ENCODE measurements at places on chromosomes 7 and 10.

- no peak for DNase-seq
These were observed 2.0 kb downstream of the CUL1 start for GRCh38 chr7:148700661-148701064.

- no peak for DNase-seq
These were observed at the start of gene PIK3CG for GRCh38 chr7:106865130-106866041. Gene PIK3CG, plus strand, starts transcription at chr7:106865282. Its CDS starts 2,280 bp downstream, at chr7:106867562.

DNA sequence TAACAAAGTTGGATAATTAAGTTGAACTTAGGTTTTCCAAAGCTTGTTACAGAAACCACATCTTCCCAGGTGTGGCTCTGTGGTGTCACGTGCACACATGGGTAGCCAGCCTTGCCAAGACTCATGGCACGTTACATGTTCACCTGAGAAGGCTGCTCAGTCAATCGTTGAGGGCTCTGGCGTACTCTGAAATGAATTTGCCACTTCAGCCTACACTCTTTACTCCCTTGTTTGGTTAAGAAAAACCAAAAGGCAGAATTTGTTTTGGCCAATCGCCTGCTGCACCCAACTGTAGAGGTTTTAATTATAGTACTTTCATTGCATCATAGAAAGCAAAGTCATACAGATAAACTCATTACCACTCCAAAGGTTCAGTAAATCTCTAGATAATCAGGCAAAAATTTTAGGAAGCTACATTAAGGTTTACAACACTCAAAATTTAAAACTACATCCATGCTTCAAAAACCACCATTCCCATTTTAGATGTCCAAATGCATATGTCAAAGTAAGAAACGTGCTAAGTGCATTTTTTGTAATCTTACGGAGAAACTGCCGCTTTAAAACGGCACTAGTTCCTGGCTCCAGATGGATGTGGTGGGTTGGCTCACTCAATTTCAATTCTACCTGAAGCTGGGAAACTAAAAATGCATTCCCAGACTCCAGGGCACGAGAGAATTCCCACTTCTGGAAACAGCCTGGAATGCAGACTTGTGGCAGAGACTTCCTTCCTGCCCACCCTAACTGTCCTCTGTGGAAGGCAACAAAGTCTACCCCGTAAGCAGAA is 88.4 kb downstream of the DIP2C start:
- DNase-seq = no peak

- no peak for DNase-seq
These were observed 22.4 kb upstream of the AHR start for GRCh38 chr7:17275749-17276671.

- DNase-seq = no peak
These were observed 22.1 kb upstream of the AOAH start for GRCh38 chr7:36746347-36746746.

GRCh38 chr7:25652366-25652765 is 424.1 kb upstream of the NPVF start:
- no peak for DNase-seq

- no peak for DNase-seq
These were observed 808.9 kb downstream of the CCSER2 start for GRCh38 chr10:85137253-85137652.

GRCh38 chr7:152341039-152341913 is 94.5 kb downstream of the KMT2C start:
- peak; percentile 7 for DNase-seq

DNA sequence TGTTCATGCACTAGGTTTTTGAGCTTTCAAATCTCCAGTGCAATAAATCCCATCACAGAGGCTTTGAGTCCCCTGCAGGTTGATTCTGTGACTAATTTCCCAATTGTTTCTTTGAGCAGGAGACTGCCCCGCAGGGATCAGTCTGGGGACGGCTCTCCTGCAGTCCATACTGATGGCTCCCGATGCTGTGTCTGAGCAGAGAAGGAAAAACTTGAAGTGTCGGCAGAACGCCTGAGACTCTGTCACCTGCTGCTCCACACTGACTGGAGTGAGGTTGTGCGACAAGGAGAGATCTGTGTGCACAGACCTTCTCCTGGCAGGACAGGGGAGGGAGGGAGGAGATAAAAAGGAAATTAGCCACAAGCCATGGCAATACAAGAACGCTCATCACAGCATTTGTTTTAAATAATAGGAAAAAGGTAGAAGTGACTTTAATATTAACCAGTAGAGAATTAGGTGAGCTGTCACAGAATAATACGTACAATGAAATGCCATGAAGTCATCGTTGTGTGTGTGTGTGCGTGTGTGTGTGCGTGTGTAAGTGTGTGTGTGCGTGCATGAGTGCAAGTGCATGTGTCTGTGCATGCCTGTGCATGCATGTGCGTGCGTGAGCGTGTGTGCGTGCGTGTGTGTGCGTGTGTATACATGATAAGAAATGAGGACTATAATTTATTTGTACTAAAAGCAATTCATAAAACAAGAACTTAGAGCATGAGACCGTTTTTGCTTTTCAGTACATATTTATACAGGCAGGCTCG is 38.2 kb downstream of the HTR5A start:
- DNase-seq = peak; percentile 39

- no peak for DNase-seq
These were observed 439 bp downstream of the IQUB start for GRCh38 chr7:123533929-123534382.

DNA sequence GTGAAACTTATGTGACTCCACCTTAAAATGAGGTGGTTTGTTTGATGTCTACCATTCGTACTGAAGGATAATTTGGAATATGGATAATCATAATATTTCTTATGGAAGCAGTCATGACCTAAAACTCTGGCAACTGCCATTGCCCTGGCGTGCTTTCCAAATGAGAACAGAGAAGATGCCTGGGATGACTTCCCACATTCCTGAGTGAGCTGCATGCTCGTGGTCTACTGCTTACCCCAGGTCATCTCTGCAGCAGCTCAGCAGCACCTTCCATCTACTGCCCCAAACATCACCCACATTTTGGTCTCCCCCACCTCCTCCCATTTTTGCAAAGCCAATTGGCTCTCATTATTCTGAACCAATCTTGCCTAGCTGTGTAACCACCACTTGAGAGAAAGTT is 40.1 kb downstream of the LYZL1 start:
- DNase-seq = no peak

DNA sequence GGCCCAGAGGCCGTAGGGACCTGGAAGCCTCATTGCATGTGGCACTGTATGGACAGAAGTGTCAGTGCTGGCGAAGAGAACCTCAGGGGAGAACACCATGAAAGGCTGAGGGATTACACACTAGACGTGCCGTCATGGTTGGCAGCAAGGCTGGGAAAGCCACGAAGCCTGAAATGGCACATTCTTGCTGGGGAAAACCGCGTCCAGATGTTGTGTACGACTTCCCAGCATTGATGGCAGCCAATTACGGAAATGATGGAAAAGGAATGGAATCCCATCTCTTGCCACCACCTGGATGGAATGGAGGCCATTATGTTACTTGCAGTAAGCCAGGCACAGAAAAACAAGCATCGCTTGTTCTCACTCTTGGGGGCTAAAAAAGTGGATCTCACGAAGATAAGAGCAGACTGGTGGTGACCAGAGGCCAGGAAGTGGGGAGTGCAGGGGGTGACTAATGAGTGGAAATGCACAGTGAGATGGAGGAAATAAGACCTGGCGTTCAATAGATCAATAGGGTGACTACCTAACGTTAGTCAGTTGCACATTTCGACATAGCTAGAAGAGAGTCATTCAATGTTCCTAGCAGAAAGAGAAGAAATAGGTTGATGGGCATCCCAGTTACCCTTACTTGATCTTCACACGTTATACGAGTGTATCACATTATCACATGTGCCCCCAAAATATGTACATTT is 14.6 kb upstream of the PWWP2B start:
- DNase-seq = no peak

- no peak for DNase-seq
These were observed 126.3 kb upstream of the STARD3NL start for GRCh38 chr7:38051786-38052185.

- DNase-seq = peak; percentile 29
These were observed 3.6 kb upstream of the HTR5A start for GRCh38 chr7:155066417-155066950.

DNA sequence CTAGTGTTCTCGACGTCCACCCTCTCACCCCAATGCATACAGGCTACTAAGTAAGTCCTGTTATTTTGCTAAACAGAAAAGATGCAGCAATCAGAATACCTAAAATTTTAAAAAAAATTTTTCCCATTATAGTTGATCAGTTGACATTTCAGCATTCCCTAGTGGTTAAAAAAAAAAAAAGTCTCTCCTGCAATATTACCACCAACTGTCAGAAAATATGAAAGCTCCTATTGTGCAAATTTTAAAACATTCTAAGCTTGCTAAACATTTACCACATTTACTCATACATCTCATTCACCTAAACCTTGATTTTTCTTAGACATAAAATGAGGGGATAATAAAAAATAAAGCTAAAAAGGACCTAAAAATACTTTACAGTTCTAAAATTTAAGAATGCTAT is 165.6 kb downstream of the AVL9 start:
- DNase-seq = no peak

GRCh38 chr10:50572017-50572491 is 51.7 kb downstream of the SGMS1 start:
- no peak for DNase-seq

DNA sequence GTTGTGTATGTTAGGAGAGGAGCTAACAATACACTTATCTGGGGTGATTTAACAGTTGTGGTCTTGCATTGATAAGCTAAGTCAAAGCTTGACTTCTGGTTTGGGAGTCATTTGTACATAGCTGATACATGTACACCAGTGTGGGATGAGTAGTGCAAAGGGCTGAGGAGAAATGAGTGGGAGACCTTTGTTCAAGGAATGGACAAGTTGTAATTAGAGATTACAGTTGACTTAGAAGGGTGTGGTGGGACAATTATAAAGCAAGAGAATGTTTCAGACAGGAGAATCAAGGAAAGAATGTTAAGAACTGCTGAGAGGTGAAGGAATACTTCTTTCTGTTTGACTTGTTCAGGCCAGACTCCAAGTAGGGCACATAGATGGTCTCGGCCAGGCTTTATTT is 209.7 kb upstream of the STEAP4 start:
- no peak for DNase-seq

GRCh38 chr7:102444961-102445673 is 11.7 kb downstream of the ORAI2 start:
- no peak for DNase-seq

- DNase-seq = no peak
These were observed 31.3 kb upstream of the GDF10 start for GRCh38 chr10:47268696-47269095.

GRCh38 chr7:157012113-157012547 is 1.7 kb upstream of the MNX1 start:
- DNase-seq = no peak

DNA sequence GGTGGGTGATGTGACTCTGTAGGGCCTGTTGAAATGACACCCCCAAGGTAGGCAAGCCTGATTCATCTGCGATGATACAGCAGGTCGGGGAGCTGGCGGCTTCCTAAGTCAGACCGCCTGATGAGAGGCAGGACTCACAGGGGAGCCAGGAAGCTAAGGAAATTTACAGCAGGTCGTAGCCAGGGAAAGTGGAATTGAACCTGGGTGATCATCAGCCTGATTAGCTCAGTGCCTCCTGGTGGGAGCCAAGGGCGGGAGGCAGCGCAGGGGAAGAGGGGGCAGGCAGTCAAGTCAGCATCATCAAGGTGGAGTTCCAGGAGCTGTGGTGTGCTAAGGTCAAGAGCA is 18.5 kb upstream of the TRIM56 start:
- DNase-seq = no peak

DNA sequence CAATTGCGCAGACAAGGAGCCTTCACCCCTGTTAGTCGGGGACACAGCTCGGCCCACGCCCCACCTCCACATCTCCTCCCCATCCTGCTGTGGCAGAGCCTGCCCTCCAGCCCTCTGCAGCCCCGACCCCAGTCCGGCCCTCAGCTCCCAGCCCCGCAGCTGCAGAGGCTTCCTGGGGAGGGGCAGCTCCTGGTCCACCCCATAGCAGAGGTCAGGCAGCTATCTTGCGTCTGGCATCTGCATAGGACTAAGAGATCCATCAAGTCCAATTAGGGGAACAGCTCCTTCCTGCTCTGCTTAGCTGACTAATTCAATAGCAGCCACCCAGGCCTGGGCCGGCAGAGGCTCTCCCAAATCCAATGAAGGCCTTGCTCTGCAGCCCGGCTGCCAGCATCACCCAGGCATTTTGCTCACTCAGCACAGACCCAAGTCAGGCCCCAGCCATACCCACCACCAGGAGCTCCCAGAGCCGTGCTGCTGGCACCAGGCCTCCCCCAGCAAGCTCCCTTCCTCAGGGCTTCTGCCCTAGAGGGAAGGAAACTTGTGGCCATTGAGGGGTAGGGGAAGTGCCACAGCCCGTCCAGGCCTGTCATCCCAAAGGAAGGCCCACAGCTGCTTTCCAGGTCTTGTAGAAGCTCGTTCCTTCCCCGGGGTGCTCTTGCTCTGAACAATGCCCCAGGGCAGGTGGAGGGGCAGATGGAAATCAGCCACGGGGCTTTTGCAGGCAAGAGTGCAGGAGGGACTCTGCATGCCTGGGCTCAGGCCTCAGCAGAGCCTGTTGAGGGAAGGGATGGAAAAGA is 106.2 kb upstream of the RET start:
- no peak for DNase-seq

- DNase-seq = no peak
These were observed 1121.3 kb upstream of the AUTS2 start for GRCh38 chr7:68476966-68477365.

- DNase-seq = no peak
These were observed 81.4 kb downstream of the ATXN7L1 start for GRCh38 chr7:105794741-105795729.

DNA sequence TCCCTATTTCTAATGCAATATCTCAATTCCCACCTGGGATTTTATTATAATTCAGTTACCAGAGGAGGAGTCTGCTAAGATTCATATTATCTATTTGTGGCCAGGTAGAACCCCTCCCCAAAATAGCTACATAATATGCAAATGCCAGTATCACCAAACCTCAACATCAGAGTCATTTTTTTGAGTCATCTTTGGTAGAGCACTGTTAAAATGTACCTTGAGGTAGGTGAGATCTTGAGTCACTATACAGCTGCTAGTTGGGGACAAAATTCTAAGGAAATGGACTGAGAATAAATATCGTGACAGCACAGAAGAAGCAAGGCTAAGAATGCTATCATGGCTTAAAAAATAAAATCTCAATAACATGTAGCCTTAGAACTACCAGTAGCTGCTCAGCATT is 4.7 kb upstream of the CRYGN start:
- DNase-seq = no peak
